Jurkat, Clone E6-1 (cell line): ENCODE measurements at places on chromosomes 3 and 15.

DNA sequence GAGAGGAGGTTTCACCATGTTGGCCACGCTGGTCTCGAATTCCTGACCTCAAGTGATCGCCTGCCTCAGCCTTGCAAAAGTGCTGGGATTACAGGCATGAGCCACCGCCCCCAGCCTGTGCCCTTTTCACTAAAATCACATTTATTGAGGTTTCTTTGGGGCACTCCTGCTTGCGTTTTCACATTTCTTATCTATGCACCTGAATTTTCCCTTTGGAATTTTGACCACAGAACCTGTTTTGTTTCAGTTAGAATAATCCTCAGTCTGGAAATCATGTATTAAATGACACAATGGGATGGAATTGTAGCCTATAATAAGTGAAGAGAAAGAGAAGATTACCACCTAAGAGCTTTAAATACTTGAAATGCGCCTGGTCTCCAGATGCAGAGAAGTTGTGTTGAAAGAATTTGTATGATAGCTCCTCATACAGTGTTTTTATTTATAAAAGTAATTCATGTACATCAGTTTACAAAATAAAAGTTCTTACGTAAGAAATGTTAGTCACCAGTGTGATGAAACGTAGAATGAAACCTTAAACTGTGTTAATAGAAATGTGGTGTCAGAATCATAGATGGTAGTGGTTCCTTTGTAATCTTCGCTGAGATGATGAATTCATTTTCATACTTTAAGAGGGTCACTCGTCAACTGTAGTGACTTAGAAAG is 107.0 kb downstream of the TCF12 start:
- DNase-seq, result no peak

DNA sequence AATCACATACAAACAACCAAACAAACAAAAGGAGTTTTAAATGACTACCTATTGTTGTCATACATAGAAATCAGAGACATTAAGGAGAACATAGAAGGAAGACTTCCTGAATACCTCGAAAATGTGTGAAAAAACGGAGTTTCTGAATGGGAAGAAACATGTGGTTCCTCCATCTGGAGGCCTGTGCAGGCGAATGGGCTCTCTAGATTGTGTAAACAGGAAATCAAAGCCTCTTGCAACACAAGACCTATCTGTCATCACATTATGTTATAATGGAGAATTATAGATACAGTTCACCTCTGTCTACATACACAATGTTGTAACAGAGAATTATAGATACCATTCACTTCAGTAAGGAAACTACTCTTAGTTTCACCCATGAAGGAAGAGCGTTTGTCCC is 44.1 kb downstream of the RUBCN start:
- DNase-seq, result no peak

GRCh38 chr15:40287505-40287904 is 4.6 kb upstream of the ANKRD63 start:
- no peak for DNase-seq

DNA sequence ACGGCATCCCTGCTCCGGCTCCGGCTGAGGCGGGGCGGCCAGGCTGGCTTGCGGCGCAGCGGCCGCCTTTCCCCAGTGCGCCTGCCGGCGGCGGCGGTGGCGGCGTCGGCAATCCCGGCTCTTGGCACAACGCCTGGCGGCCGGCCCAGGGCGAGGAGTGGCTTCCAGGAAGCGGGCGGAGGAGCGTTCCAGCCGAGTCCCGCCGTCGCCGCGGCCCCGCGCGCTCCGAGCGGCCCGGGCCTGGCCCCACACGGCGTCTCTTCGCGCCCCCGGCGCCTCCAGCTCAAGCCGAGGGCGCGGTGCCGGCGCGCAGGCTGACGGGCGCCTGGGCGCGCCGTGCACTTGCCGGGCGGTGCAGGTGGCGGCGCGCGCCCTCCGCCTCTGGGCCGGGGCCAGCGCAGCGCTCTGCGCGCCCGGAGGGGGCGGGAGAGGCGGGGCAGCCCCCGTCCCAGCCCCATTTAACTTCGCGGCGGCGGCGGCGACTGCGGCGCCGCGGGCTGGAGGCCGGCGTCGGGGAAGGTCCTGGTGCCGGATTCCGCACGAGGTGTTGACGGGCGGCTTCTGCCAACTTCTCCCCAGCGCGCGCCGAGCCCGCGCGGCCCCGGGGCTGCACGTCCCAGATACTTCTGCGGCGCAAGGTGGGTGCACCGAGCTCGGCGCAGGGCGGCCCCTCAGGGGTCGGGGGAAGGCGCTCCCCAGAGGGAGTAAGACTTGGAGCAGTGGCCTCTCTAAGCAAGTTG is at the start of gene ADAMTSL3:
Gene ADAMTSL3 (plus strand): TSS at position 485 of the 740 bp plus-strand sequence. CDS start 1,639 bp downstream, outside the sequence.
- no peak for DNase-seq

DNA sequence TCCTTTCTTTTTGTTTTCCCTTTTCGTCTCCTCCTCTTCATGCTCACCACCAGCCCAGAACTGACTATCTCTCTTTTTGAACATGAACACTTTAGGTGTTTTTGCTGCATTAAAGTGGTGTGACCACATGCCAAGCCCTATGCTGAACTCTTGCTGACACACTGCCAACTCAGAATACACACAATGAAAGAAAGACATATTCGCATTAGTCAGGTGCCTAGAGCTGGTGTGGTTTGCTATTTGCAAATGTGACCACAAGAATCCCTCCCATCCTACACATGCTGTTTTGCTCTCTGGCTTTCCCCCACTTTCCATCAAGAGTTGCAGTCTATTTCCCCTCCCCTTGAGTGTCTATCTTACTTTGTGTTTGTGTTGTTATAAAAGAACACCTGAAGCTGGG is 967.8 kb upstream of the CFAP20DC start:
- DNase-seq, result peak; percentile 97

GRCh38 chr3:30232142-30232541 is 374.3 kb upstream of the TGFBR2 start:
- no peak for DNase-seq

- no peak for DNase-seq
These were observed 111.2 kb upstream of the SETMAR start for GRCh38 chr3:4191971-4192370.

DNA sequence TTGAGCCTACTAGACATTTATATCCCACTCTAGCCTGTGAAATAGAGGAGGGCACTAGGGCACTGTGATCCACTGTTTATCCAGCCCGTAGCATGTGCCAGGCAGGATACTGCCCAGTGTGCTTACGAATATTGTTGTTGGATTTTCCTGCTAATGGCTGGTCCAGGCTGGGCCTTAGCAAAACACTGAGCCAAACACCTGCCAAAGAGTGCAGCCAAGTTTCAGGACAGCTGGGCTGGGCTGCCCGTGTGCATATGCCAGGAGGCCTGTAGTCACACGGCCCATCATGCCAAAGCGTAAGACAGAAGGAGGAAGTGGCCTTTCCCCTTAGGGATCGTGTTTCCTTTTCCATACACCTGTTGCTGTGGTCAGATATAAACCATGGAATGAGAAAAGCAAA is 54.5 kb upstream of the ABHD10 start:
- no peak for DNase-seq

- DNase-seq, result no peak
These were observed 22.8 kb downstream of the TMEM43 start for GRCh38 chr3:14147617-14148016.

GRCh38 chr3:40691452-40691861 is 166.7 kb downstream of the ZNF621 start:
- DNase-seq, result no peak

DNA sequence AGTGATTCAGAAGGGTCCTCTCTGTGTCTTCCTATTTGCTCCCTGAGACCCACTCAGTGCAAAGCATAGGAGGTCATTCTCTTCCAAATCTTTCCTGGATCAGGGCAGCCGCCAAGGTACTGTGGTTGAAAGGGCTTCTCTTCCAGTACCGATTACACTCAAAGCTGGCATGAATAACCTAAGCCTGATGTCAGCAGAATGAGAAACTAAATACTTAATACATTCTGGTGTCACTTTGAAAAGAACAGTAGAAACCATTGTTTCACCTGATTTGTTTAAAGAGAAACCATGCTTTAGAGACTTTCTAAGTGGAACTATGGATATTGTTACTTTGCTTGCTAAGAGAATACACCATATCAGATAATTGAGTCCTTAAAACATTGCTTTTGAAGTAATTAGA is 50.2 kb downstream of the PDHB start:
- DNase-seq, result no peak

GRCh38 chr15:83657549-83657948 is 3.6 kb downstream of the ADAMTSL3 start:
- DNase-seq, result peak; percentile 12

- no peak for DNase-seq
These were observed 82.4 kb downstream of the CCNL1 start for GRCh38 chr3:157077565-157077991.

DNA sequence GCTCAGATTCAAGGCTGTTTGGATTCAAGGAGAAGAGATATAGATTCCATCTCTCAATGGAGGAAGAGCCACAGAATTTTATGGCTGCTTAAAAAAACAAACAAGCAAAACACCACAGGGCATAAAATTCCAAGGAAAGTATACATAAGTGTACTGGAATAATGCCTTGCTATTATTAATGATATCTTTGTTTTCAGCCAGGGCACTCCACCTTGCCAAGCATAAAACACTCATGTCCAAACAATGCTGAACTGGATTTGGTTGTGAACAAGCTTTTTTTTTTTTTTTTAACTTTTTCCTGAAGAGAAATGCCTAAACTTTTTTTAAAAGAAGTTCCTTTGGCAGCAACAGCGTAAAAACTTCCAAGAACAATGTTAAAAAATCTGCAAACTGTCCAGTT is 4.8 kb upstream of the CLSTN2 start:
- DNase-seq, result no peak
